ENCODE measurements at places on chromosomes 4 and X.

GRCh38 chrX:10004832-10005475 is 37.8 kb downstream of the CLDN34 start:
- DNase-seq = no peak

DNA sequence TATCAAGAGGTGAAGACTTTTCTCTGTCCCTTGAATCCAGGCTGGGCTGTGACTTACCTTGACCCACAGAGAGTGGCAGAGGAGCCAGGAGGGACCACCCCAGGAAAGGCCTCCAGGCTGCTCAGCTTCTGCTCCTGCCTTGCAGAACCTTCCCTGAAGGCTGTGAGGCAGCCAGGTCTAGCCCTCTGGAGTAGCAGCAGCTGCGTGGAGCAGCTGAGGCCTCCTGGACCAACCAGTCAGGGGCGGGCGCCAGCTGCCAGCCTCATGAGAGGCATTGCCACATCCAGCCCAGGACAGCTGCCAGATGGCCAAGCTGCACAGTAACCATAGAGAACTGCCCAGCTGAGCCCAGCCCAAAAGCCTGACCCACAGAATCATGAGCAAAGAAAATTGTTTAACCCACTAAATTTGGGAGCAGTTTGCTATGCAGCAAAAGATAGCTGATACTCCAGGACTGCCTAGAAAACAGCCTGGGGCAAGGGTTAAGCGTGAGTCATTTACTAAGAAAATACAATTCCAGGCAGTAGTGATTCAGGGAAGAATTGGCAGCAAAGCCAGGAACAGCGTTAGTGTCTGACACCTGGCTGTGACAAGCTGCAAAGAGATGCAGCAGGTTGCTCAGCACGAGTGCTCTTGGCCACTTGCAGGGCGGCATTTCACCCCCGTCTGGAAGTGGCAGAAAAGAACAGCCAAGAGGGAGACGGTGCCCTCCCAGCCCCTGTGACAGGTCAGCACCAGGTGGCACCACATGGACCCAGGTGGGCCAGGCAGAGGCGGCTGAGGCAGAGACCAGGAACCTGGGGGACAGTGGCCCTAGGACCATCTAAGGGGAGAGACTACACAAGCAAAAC is 14.7 kb upstream of the PDE6B start:
- DNase-seq = peak; percentile 51

- DNase-seq = no peak
Measured at GRCh38 chr4:146072376-146072775, 103.1 kb upstream of the LSM6 start.

GRCh38 chr4:11182586-11183355 is 245.9 kb downstream of the HS3ST1 start:
- DNase-seq = no peak

DNA sequence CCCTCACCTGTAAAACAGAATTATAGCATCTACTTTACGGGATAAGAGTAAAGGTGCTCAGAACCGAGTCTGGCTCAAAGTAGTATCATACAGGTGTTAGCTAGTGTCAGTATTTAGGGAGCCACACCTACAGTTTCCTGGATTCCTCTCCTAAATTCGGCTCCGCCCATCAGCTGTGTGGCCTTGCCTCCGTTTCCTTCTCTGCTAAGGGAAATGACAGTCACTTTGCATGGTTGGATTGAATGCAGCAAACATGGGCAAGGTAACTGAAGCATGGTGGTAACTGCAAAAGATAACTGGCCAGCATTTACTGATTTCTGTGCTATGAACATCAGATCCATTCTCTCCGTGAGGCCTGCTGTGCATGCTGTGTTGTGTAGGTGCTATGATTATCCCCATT is 2.8 kb downstream of the PPP1R3F start:
- no peak for DNase-seq
